ENCODE measurements at places on chromosomes 4 and X. TPM values are rescaled to one million over a fixed set of nuclear protein-coding genes. Genes with fewer than 3 reads are reported as not detected.

APOO gene
- 43.2 TPM for polyA plus RNA-seq

TEX11 gene
- polyA plus RNA-seq, result not detected

GRCh38 chrX:536616-537015 lies 94.0 kb upstream of the SHOX start:
- H3K4me3 ChIP-seq, result no peak overlapping the region
- no peaks in the 10 kb centered on the region for H3K4me1 ChIP-seq
- DNase-seq, result no peak

- H3K27ac ChIP-seq, result peak overlapping the region; percentile 81
- no peaks in the 10 kb centered on the region for H3K27me3 ChIP-seq
- H3K4me3 ChIP-seq, result no peak overlapping the region
- DNase-seq, result no peak
- no peaks in the 10 kb centered on the region for H3K36me3 ChIP-seq
Observed at GRCh38 chr4:1191621-1192020, 19.2 kb upstream of the SPON2 start.

DNA sequence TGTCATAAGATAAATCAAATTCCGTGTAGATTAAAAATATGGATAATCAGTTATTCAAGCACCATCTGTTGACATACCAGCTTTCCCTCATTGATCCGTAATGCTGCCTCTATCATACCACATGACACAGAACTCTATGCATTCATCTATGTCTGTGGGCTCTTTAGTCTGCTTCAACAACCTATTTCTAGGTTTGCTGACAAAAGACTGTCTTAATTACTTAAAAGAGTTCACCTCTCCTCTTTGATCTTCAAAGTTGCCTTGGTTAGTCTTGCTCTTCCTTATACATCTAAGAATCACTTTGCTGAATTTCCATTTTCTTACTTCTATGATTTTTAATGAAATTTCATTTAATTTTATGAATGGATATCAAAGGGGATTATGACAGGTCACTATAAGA lies 57.0 kb upstream of the PRSS48 start:
- H3K4me1 ChIP-seq, result no peaks in the 10 kb centered on the region
- no peaks in the 10 kb centered on the region for H3K36me3 ChIP-seq
- no peaks in the 10 kb centered on the region for H3K27me3 ChIP-seq
- H3K27ac ChIP-seq, result no peak overlapping the region
- DNase-seq, result no peak

- no peaks in the 10 kb centered on the region for H3K27me3 ChIP-seq
- no peak overlapping the region for H3K4me3 ChIP-seq
- H3K36me3 ChIP-seq, result no peaks in the 10 kb centered on the region
- no peaks in the 10 kb centered on the region for H3K4me1 ChIP-seq
- H3K27ac ChIP-seq, result no peak overlapping the region
- DNase-seq, result no peak
Observed at GRCh38 chr4:143089291-143089690, 95.4 kb upstream of the USP38 start.

DNA sequence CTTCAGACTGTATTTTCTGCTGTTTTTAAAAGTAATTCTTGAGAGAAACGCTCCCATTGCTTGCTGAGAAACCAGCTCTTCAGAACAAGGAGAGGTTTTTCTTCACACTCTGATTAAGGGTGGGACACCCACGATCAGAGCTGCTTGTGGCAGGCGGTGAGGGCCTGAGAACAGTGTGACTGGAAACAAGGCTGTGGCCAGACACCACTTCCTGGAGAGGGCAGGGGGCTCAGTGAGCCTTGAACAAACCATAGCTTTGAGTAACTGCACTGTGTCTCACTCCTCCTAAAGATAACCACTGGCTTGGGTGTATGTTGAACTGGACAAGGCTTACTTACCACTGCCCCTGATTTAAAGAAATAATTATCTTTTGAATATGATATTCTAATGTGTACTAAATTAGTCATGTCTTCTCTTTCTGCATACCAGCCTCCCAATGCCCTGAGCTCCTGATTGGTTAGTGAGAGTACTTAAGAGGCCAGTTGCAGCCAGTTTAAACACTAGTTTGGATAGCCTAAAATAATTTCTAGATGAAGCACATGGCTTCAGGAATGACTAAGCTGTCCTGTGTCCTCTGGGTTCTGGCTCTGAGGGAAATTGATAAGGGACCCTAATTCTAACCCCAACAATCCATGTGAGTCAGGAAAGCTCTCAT lies 3.7 kb upstream of the GPR82 start:
- no peak overlapping the region for H3K4me3 ChIP-seq
- H3K27me3 ChIP-seq, result no peaks in the 10 kb centered on the region
- DNase-seq, result no peak
- no peak overlapping the region for H3K27ac ChIP-seq
- no peaks in the 10 kb centered on the region for H3K4me1 ChIP-seq
